Amygdala (tissue), 56 donors: ENCODE measurements at places on chromosomes 1 and 21.

DNA sequence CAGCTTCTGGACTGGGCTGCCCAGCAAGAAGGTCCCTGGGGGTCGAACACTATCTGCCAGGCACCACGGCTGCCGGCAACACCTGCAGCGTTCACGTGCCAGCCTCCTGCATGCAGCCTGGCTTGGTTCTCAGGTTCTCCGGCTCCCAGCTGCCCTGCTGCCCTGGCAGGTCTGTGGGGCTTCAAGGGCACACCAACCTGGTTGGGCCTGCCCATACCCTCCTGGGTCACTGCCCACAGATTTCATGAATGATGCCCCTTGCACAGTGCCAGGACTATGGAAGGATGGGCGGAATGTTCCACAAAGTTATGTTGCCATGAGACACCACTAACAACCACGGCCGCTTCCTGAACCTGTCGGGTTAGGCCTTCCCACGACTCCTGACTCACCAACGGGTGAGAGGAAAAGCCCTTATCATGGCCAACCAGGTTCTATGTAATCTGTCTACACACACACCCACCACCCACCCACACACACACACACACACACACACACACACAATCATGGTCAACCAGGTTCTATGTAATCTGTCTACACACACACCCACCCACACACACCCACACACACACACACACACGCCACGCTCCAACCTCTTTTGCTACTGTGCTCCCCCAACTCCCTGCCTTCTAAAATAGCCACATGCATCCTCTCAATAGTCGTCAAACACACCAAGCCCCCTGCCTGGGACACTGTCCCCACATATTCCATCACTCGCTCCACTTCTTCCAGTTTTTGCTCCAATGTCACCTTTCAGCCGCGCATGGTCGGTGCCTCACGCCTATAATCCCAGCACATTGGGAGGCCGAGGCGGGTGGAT lies 32.2 kb downstream of the HSPG2 start:
- no peak for DNase-seq

DNA sequence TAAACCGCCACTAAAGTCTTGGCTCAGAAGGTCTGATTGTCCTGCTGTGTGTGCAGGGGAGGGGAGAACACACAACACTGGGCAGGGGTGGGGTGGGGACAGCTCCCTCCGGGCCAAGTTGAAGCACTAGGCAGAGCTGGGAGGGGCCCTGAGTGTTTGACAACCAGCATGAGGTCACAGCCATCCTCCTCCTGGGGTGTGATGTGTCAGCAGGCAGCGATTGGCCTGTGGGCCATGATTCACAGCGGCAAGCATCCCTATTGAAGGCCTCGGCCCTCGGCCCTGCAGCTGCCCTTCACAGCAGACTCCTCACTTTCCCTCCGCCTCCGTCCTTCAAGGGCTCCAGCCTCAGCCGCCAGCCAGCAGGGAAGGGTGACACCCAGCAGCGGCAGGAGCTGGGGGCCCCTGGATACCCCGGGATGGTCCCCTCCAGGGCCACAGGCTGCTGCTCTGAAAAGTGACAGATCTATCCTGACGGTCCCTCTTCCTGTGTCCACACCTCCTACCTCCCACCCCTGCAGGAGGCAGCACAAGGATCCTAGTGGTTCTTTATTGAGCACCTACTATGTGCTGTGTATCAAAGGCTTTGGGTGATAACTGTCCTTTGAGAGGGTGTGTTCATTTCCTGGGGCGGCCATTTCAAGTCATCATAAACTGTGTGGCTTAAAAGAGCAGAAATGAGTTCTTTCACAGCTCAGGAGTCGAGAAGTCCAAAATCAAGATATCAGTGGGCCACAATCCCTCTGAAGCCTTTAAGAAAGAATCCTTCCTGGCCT lies 66.0 kb upstream of the SLC25A33 start:
- DNase-seq = no peak

DNA sequence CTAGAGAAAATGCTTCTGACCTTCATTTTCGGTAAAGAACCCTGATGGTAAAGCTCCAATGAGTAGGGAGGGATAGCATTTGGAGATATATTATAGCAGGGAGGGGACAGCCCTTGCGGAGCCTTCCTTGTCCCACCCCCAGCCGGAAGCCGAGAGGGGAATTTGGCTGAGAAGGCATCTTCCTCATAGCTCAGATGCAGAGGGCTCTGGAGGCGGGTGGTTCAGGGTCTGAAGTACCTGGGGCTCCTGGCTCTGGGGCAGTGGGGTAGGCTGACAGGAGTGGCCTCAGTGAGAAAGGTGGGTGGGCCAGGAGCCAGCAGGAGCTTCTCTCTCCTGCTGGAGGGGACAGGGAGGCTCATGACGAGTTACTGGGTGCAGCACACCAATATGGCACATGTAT lies 88.0 kb upstream of the IFFO2 start:
- DNase-seq = no peak

GRCh38 chr1:26993237-26994019 lies at the start of gene TRNP1:
Gene TRNP1 (plus strand): TSS chr1:26993692. CDS start chr1:26993787, 95 bp downstream.
- DNase-seq = peak; percentile 43

- no peak for DNase-seq
Observed at GRCh38 chr1:216702170-216702569, 21.1 kb downstream of the ESRRG start.

DNA sequence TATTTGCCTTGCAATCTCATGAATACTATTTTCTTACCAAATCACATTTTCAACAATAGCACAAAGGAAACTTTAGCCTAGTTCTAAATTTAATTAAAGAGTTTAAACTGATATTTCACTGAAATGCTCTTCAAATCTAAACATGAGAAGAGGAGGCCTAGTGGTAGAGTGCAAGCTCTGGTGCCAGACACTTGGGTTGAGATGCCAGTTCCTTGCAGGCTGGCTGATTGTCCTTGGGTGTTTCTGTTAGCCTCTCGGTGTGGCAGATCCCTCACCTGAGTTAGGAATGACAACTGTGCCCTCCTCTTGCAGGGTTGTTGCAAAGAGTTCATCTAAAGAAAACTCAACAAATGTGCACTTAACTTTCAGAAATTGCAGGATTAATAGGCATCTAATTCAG lies 12.5 kb downstream of the ZBTB21 start:
- no peak for DNase-seq

DNA sequence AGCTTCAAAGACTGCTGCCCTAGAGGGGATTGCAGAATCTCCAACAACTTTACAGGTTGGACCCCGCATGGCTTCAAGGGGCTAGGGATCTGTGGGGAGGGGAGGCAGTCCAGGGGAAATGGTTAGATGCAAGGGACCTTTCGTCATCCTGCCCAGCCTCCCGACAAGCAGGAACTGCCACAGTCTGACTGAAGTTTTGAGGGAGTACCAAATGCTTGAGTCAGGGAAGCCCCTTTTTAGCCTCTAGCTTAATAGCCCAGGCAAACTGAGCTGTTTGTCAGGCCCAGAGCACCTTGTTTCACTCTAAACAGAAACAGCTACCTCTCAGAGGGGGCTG lies 1.1 kb downstream of the TOR3A start:
- DNase-seq = no peak

- DNase-seq = no peak
Observed at GRCh38 chr1:222790520-222790919, 24.3 kb upstream of the DISP1 start.

DNA sequence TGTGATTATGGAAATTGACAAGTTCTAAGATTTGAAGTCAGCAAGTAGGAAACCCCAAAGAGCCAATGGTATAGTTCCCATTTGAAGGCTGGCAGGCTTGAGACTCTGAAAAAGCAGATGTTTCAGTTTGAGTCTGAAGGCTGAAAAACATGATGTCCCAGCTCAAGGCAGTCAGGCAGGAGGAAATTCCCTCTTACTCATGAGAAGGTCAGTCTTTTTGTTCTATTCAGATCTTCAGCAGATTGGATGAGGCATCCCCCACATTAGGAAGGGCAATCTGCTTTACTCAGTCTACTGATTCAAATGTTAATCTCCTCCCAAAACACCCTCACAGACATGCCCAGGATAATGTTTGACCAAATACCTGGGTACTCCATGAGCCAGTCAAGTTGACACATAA lies 372.5 kb upstream of the ST6GALNAC5 start:
- no peak for DNase-seq
